Activated T-cell treated with anti-CD3 and anti-CD28 coated beads, Interleukin-2, amount 50 U/mL, for 72 hours (primary cell): ENCODE measurements at places on chromosomes 7 and 10.

DNA sequence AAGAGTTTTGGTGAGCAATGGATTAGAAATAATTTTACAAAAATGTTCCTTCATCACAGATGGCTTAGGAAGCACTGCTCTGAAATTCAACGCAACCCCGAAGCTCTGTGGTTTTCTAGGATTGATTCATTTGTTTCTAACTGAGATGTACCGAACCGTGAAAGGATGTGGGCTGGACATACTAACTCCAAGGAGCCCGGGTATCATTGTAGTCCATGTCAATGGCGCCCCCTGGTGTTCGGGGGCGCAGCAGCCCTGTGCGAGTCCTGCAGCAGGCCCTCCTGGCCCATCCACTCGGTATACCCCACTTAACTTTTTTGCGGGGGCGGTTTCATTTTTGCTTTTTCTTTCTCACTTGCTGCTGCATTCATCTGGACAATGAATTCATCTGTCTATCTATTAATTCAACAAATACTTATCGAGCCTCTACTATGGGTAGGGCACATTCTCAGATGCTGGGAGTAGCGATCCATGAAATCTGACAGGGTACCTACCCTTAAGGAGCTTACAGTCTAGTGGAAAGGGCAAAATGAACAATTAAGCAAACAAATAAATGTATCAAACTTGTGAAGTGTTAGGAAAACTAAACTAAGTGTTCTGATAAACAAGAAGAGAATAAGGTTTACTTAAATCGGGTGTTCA lies 25.2 kb upstream of the ITPRID1 start:
- peak; percentile 45 for DNase-seq

DNA sequence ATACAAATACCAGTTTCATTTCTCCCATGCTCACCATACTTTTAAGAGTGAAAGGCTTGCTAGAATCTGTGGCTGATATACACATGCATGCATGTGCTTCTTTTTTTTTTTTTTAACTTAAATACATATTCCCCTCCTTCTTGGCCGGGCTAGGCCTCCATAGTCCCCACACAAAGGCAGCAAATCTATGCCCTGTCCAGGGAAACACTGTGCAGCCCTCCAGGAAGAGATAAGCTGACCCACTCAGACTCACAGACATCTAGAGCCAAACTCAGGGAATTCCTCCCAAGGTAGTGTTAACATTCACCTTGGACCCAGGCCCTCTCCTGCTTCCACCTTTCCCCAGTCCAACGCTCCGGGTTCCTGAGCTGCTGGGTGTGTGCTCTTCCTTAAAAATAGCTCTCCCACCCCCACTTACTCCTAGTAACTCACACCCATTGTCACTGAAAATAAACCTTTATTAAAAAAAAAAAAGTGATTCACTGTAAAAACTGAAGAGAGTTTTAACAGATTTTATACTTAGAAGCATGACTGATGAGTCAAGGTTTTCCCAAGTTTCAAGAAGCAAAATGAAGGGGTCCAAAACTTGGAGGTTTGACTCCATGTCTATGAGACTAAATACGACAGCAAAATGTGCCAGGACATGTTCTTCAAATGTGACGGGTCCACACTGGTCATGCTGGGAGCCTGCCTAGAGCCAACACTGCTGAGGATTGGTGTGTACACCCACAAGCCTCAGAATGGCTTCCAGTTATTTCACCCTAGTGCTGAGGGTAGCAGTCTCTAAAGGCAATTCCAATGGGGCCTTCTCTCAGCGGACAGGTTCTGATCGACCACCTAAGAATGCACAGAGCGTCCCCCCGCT lies 159.5 kb downstream of the GLI3 start:
- no peak for DNase-seq

GRCh38 chr10:31197886-31198285 lies 121.1 kb upstream of the ZEB1 start:
- no peak for DNase-seq

DNA sequence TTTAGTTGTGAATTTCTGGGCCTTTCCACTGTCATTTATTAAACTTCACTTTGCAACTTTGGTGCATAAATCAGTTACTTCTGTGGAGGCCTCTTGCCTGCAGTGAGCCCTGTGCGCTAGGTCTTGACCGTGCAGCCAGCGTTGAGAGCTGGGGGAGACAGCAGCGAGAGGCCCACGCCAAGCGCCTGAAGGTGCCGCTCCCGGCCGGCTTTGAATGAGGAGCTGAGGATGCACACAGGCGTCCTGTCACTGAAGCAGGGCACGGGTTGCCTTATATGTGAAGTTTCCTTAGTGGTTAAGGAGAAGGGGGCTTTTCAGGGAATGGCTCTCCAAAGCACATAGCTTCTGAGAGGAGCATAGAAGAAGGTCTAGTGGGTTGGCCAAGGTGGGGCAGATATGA lies 70.9 kb upstream of the CCNY start:
- DNase-seq = no peak

GRCh38 chr7:150311711-150312110 lies 11.4 kb upstream of the LRRC61 start:
- no peak for DNase-seq
